ENCODE measurements at places on chromosomes 2 and 18.

GRCh38 chr2:2681711-2682251 lies 350.7 kb upstream of the MYT1L start:
- no peak for DNase-seq

DNA sequence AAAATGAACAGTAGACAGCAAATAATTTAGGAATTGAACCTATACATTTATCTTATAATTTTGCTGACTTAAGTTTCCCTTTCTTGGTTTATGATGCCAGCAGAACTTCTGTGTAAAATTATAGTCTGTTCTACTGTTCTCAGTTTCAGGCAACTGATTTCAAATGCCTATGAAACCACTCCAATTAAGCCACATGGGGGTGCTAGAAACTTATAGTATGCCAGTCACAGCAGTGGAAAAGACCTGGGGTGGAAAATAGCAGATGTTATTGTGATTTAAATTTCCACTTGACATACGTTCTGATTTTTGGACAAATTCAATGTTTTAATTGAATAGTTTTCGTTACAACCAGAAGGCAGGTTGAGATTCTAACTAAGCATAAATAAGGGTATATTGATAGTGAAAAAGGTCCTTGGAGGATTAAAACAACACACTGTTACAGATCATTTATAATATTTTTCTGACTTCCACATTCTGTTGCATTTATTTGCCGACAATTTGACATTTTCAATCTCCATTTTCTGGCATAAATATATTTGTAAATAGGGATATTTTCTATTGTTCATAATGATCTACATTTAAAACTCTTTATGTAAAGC lies 61.4 kb downstream of the CPS1 start:
- DNase-seq, result no peak

- DNase-seq, result no peak
These were observed at the start of gene NGEF for GRCh38 chr2:233013027-233013461. Gene NGEF, minus strand, starts transcription at chr2:233013256. Its CDS starts 38,366 bp downstream, at chr2:232974890.

DNA sequence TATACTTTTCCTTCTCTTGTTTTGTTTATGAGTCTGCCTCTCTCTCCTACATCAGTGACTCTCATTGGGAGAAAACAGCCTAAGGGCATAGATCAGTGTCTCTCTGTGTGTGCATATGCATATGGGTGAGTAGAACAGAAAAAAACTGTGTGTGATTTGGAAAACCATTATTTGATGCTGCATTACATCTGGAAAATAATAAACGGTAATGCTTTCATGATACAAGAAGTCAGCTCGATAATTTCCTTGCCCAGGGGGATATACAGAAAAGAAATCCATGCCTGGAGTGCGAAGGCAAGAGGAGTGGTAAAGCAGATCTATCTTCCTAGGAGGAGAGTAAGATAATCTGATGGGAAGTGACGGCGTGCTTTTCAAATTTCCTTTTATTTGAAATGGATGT lies 221.5 kb upstream of the LYPD1 start:
- DNase-seq, result no peak

DNA sequence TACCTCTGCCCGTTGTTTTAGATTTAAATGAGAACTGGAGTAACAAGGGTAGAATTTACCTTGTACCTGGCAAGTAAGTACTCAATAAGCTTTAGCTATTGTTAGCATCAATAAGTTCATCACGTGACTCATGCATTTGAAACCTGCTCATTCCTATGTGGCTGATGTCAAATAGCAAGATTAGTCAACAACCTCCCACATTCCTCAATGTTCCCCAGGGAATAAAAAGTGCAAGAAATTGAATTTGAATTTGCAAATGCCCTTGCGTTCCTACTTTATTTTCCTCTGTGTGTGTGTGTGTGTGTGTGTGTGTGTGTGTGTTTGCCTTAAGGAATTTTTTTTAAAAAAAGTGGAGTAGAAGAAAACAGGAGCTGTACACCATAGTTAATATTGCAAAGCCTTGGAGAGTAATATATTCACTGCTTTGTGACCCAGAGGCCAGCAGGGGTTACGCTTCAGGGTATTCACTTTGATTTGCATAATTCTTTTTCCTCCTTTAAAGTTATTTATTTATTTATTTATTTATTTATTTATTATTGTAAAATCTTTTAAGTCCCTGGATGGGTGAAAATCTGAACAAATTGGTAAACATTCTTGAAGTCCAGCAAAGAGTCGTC lies 43.9 kb upstream of the DNAH7 start:
- no peak for DNase-seq

DNA sequence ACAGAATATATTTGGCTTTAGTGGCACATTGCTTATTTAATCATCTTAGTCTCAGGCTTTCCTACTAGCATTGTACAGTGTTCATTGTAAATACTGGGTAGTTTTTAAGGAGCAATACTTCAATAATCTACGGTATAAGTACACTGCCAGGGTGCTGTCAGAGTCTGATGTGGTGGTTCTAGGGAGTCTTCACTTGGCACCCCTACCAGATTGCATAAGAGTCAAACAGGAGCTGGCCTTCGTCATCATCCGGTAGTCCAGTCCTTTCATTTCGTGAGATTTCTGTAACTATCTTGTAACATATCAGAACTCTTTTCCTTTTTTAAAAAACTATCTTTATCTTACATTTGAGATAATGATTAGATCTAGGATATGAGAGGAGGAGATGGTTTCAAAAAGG lies 91.1 kb downstream of the ZNF532 start:
- DNase-seq, result no peak

GRCh38 chr2:3712831-3713503 lies 9.6 kb downstream of the DCDC2C start:
- DNase-seq, result no peak

GRCh38 chr2:39275016-39275415 lies 31.2 kb upstream of the CDKL4 start:
- DNase-seq, result no peak

DNA sequence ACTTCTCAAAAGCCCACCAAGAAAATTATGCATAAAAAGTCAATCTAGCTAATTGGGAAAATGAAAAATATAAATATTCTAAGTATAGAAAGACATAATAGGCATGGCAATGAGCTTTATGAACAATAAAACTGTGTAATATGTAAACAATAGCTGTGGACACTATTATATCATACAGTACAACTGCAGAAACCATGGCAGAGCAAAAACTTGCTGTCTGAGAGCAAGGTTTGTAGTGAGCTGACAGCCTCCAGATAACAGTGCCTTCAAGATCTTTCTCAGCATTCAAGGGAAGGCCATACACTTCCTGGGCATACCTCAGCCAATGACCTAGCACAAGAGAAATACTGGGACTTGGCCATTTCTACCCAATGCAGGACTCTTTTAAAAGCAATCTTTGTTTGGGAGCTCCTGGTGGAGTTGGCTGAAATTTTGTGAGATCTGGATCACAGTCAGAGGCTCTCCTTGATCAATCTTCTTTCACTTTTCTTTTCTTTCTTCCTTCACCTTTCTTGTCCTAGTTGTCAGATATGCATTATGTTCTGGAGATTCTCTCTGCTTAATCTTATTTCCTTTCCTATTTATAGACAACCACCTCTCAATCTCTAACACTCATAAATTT lies 427.2 kb upstream of the UBE2E3 start:
- no peak for DNase-seq

DNA sequence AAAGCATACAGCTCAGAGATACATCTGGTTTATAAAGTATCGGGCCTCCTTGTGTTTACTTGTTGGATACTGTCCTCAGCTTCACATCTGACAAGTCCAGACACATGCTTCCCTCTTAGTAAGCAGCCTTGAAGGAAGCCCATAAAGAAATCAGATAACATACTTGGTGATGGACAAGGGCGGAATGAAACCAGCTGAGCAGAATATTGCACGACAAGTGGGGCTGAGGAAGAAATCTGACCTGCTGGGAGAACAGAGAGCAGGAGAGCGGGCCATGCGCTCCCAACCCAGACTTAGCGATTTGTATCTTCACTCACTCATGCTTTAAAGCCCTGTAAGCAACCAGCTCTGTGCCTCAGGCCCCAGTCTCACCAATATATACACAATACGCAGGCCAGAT lies 208.4 kb downstream of the CDH20 start:
- no peak for DNase-seq

- DNase-seq, result no peak
These were observed 206.2 kb downstream of the RTP5 start for GRCh38 chr2:242075696-242076095.

GRCh38 chr2:12948961-12949353 lies 232.2 kb downstream of the TRIB2 start:
- no peak for DNase-seq

DNA sequence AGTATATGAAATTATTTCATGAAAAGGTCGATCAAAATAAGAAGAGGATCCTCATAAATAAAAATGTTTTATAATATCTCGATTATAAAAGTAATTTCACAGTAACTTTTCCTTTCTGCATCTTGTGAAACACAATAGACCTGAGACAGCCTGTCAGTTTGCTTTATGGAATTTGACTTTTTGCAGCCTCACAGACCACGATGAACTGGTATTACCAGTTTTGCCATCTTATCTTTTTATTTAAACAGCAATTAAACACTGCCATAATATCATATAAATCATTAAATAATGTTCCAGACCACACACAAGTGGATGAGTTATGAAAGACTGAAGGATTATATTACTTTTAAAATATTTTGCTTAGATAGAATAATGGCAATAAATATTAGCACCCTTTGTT lies 10.7 kb upstream of the GALNT3 start:
- no peak for DNase-seq

GRCh38 chr2:38394903-38395341 lies 17.8 kb upstream of the ATL2 start:
- DNase-seq, result no peak
